ENCODE measurements at places on chromosomes 12 and 14. TPM values are rescaled to one million over a fixed set of nuclear protein-coding genes. Genes with fewer than 3 reads are reported as not detected.

The NOVA1 gene
- total RNA-seq: 0.87 TPM

The MPHOSPH9 gene
- 39.4 TPM for total RNA-seq

The ACVRL1 gene
- total RNA-seq: 2.1 TPM

DNA sequence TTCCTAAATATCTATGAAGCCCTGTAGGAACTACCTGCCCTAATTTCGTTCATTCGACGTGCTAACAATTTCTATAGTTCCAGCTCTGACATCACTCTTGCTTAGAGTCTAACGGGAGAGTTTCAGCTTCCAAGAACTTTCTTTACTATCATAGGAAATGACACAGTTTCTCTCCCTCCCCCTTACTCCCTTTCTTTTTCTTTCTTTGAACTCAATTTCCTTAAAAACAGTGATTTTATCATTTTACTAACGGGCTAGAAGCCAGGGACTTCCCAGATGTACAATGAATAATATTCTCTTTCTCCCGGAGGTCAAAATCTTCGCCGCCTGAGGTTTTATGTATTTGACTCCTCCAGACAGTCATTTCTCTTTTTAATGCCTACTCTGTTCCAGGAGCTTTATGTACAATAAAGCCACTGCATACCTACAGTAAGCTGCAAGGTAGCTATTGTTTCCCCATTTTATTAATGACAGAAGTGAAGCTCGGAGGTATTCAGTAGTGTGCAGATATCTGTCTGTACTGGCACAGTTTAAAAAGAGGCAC is 15.7 kb downstream of the SMCO2 start:
- DNase-seq: peak; percentile 36

- no peak for DNase-seq
Measured at GRCh38 chr12:125353871-125354270, 288.6 kb downstream of the AACS start.

- no peak for DNase-seq
Measured at GRCh38 chr14:68928770-68929550, 50.1 kb downstream of the ACTN1 start.

DNA sequence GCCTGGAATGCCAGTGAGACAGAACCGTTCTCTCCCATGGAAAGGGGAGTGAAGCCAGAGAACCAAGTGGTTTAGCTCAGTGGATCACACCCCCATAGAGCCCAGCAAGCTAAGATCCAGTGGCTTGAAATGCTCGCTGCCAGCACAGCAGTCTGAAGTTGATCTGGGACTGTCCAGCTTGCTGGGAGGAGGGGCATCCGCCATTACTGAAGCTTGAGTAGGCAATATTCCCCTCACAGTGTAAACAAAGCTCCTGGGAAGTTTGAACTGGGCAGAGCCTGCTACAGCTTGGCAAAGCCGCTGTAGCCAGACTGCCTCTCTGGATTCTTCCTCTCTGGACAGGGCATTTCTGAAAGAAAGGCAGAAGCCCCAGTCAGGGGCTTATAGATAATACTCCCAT is 374.3 kb upstream of the DCN start:
- DNase-seq: no peak

GRCh38 chr12:97452230-97452629 is 10.4 kb upstream of the RMST start:
- DNase-seq: no peak

GRCh38 chr12:92062539-92063493 is 82.8 kb downstream of the BTG1 start:
- no peak for DNase-seq

- peak; percentile 88 for DNase-seq
Measured at GRCh38 chr14:54591461-54591860, 24.5 kb downstream of the SAMD4A start.

Measured in renal cortical epithelial cell (primary cell).